ENCODE measurements at places on chromosomes 2 and 18.
A peak's percentile ranks its signal among the peaks of the same experiment; 100 is the strongest.

DNA sequence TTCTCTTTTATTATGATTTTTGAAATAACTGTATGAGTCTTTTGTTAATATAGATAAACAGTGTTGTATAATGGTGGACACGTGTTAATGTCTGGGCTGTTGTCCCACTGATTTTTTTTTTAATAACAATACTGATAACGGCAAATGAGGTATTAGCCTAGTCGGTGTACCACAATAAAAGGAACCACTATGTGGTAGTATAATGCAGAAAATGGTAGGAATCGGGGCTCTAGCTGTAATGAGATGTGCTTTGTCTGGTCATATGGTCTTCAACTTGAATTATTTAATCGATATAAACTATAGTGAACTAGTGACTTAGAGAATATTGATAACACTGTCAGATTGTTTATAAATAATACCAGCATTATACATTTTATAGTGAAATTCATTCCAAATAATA, 517.9 kb upstream of the SPHKAP start:
- no peak for DNase-seq

GRCh38 chr2:150410809-150411208, 76.7 kb downstream of the RND3 start:
- no peak for DNase-seq

DNA sequence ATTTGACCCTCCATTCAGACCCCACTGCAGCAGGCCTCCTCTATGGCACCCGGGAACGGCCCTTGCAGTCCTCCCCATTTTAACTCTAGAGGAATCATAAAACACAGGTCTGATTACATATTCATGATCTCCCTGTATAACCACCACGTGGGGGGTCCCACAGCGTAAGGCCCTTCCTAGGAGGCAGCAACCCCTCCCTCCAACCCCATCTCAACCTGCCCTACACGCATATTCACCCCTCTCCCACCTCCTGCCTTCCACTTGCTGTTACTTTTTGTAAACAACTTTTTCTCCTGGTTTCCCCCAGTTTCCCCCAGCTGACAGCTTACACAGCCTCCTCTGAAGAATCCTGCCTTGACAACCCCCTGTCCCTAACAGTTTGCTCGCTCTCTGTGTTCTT, 85.1 kb upstream of the FOXI3 start:
- no peak for DNase-seq

DNA sequence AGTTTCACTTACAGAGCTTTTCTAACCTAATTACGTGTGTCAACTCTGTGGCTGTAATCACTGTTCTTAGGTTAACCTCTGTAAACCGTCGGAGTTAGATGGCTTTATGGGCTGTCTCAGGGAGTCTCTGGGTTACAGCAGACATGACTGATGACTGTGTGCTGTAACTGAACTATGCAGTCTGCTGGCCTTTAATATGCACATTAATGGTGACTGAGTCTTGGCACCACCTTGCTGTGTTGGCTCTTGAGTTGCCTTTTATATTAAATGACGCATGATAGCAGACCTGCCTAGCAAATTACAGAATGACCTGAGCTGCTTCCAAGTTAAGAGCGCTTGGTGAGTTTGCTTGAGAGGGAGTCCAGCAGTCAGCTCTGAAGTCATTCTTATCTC, 90.1 kb downstream of the ACKR3 start:
- peak; percentile 41 for DNase-seq

DNA sequence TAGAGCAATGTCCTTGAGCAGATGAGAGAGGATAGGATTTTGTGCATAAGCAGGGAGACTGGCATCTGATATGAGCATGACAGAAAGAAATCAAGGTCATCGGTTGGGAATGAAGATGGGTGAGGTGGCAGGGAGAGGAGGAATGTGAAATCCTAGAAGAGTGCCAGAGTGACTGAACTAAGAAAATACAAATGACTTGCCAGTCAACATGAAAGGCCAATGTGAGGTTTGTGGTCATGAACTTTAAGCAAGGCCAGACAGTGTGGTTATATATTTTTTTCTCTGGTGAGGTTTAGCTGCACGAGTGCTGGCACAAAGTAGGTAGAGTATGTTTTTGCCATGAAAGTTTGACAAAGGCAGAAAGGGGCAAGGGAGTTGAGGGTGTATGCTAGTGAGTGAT, 21.2 kb downstream of the QPCT start:
- no peak for DNase-seq

- DNase-seq = no peak
These were observed 97.4 kb upstream of the ID2 start for GRCh38 chr2:8584174-8585066.

GRCh38 chr18:34730774-34731173, 20.7 kb downstream of the DTNA start:
- no peak for DNase-seq

- no peak for DNase-seq
These were observed 67.7 kb downstream of the REL start for GRCh38 chr2:60948926-60949579.

DNA sequence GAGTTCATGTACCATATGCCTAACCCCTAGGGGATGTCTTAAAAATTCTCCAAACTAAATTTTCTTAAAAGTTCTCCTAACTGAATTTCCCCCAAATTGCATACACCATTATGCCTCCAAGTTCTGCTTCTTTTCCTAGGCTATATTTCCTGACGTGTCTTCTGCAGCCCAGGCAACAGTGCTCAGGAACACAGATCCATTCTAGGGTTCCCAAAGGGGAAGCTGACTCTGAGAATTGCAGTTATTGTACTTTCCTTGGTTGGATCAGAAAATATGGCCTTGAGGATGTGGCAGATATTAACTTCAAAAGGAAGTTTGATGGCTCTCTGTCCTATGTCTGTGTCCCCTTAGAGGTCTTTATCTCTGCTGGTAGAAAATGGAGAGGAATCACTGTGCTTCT, 124.3 kb downstream of the TMEM17 start:
- DNase-seq = no peak

DNA sequence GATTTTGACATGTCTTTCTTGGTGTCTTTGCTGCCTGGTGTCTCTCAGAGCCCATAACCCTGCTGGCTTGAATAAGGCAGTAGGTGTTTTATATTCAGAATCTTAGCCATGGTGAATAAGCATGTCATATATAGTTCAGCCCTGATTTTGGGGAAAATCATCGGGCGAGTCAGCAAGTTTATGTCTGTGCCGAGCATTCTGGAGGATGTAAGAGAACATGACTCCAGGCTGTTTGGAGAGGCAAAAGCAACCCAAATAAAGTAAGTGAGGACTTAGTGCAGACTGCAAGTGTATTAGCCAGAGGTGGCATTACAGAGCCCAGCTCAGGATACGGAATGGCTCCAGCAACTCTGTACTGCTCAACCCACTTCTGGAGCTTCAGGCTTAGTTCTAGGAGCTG, 50.3 kb downstream of the TCF7L1 start:
- no peak for DNase-seq

GRCh38 chr2:202090530-202090929, 17.5 kb downstream of the KIAA2012 start:
- DNase-seq = no peak

DNA sequence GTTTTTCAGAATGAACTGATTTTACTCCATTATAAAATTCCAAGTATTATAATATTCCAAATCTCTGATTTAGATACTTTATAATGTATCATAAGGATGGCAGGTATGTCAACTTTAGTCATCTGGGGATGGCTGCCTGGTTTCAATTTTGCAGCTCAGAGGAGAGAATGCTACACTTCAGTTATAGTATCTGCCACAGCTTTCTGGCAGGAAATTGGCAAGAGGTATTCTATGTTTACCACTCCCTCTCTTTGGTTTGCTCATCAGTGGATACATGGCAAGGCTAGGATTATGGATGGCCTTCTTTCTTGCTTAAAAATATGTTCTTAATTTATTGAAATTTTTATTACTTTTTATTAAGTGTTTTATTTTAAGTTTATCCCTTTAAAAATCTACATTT, 67.0 kb upstream of the TNFRSF11A start:
- DNase-seq = no peak
